ENCODE measurements at places on chromosomes 7 and 10.

DNA sequence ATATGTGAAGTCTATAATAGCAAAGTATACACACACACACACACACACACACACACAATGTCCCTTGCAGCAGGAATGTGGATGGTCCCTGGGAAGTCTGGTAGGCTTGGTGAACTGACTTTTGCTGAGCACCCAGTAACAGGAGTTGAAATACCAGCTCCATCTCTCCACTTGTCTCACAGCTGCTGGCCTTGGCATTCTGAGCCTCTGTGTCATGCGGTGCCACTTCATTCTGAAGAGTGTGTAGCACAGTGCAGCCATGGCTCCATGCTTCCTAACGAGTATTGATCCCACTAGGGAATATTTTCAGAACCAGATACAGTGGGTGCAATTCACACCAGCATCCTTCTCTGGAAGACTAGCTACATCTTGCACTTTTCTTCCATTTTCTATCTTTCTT lies 192.4 kb downstream of the ADARB2 start:
- DNase-seq = no peak

- DNase-seq = no peak
Observed at GRCh38 chr10:69223028-69223342, 2.9 kb downstream of the HKDC1 start.

DNA sequence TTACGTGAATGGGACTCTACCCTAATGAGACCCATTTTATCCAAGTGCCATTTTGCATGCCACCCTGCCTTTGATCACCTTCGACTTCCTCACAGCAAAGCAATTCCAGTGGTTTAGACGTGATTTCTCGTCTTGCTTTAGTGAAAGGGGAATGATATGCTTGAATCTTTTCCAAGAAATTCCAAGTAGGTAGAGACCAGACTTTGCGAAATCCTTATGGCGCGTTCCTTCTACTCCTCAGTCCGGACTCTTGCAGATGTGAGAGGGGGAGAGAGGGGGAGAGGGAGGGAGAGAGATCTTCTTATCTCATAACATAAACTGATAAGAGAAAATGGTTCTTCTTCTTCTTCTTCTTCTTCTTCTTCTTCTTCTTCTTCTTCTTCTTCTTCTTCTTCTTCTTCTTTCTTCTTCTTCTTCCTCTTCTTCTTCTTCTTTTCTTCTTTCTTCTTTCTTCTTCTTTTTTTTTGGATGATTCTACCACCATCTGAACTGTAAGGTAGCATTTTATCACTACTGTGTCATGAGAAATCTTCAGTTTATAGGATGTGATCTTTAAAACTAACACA lies 883 bp downstream of the SPAG6 start:
- DNase-seq = no peak

GRCh38 chr10:119079599-119080520 lies 757 bp downstream of the EIF3A start:
- peak; percentile 67 for DNase-seq

DNA sequence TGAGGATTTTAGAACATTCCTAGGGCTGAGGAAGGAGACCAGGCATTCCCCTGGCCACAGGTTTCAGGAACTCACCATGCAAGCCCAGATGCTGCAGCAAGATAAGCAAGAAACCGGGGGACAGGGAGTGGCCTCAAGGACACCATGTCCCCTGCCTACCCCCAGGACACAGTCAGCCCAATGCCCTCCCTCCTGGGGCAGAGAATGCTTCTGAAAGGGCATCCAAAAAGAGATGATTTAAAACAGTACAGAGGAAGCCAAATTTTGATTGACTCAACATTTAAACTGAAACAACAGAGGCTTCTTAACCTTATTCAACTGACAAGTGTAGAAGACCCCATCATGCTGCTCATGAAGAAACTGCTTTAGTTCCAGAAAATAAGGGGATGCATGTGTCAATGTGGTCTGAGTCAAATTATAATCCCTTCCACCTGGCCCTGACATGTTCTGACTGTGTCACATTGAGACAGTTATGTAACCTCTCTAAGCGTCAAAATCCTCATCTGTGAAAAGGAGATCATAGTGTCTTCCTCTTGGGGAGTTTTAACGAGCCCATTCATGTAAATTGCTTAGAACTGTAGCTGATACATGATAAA lies 60.0 kb downstream of the ICA1 start:
- DNase-seq = no peak

DNA sequence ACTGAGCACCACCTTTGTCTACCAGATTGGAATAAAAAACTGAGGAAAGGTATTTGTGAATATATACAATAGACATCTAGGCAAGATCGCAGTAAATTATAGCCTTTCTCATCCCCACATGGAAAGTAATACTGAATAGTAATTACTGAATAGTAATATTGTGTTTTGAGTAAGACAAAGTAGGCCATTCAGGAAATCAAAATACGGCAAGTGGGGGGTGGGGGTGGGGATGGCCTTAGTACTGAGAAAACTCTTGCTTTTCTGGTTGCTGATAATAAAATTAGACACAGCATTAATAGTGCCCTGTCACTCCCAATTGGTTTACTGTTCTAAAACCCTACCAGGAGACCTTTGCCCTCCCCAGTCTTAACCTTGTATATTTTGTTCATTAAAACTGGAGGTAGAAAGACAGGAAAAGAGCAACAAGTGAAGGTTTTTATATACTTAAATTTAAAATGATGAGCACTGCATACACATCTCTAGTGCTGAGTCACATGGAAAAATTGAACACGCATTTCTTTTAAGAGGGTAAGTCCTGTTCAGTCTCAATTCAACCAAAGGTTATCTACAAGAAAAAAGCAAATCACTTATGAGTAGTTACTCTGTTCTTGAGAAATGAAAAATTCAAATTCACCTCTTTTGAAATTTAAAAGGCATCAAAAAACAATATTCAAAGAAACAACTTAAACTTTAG lies 65.6 kb downstream of the IGF2BP3 start:
- DNase-seq = no peak

DNA sequence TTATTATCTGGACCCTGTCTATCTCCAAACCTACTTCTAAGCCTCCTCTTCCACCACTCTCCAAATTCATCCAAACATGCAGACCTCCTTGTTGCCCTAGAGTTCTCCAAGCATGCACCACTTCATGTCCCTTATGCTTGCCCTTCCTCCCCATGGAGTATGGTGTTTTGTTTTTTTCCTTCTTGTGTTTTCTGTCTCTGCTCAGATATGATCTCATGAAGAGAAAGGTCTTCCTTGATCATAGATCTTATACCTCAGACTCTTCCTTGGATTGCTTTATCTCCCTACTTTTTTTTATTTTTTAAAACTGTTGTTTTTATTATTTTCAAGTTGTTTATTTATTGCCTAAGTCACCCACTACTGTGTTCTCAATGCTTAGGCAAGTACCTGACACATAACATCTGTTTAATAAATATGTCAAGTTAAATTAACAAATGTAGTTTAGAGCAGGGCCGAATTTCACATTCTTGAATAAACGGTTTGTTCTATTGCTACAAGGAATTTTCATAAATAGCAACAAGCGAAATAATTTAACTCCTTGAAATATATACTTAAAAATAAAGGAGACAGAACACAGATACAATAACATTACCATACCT lies 84.5 kb downstream of the HGF start:
- DNase-seq = no peak

GRCh38 chr7:101161692-101162471 lies 3.5 kb downstream of the VGF start:
- no peak for DNase-seq

DNA sequence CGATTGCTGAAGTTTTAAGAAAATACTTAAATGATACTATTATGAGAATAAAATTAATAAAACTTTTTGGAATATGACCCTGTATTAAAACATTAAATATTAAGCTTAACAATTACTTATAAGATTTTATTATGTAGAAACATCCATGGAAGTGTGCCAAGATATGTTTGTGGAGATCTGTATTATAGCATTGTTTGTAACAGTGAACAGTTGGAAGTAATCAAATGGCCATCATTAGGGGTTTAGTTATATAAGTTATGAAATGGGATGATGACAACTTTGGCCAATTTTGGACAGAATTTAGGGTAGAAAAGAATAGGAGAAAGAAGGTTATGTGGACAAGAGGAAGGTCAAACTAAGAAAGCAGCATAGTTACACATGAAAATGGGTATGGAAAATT lies 88.0 kb downstream of the AKAP9 start:
- DNase-seq = no peak

- DNase-seq = no peak
Observed at GRCh38 chr7:113491305-113491704, 373.0 kb upstream of the SMIM30 start.

DNA sequence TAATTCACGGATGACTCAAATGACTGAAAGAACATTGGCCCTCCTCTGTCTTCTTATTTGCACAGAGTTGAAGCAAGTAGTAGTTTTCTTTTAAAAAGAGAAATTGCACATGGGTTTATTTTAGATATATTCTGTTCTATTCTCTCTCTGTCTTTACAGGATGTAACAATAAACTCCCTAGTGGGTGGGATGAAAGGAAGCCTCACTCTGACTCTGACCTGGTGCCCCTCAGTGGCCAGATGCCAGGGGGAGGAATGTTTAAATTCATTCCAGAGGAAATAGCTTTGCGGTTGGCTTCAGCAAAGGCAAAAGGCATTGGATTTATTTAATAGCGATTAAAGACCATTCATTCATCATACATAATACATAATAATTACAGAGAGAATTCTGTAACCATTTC lies 156.4 kb upstream of the MTPN start:
- no peak for DNase-seq

- DNase-seq = no peak
Observed at GRCh38 chr7:118418433-118418832, 193.9 kb downstream of the ANKRD7 start.

DNA sequence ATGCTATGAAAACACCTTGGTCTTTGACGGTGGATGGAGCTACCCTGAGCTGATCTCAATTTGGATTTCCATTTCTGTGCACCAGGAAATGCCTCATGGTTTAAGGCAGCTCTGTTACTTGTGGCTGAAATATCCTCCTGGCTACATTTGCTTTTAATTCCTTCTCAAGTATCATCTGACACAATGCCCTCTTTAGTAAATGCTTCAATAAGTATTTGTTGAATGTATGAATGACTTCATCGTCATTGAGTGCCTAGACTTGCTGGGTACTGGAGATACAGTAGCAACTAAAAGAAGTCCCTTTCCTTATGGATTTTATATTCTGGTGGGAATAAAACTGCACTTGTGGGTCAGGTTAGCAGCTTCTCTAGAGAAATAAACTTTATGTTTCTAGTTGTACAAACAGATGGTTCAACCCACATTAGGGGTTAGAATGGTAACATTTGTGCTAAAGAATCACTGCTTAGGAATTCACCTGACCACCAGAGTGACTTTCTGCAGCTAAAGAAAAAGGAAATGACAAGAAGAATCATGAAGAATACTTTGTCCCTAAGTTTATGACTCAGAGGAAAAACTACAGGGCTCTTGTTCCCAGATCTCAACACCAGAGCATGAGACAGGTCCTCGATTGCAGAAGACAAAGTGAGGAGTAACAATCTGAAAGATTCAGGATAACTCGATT lies 21.8 kb upstream of the SMNDC1 start:
- DNase-seq = no peak

DNA sequence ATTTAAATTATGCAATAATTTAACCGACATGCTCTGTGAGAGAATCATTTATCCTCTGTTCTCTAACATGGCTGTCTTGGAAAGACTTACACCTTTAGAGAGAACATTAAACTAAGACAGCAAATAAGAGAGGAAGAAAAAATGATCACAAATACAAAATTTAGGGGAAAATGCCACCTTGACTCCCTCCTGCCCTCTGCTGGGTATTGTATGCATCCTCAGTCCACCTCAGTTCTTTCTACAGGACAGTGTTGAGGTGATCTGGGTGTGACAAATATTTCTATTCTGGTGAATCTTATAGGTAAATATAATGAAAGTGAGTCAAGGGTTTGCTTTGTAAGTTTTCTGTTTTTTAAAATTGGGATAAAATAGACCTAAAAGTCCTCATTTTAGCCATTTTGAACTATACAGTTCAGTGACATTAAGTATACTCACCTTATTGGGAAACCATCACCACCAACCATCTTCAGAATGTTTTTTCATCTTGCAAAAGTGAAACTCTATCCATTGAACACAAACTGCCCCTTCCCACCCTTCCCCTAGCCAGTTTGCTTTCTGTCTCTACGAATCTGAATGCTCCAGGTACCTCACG lies 61.5 kb upstream of the ELMO1 start:
- no peak for DNase-seq

- no peak for DNase-seq
Observed at GRCh38 chr10:2866569-2866968, 200.8 kb upstream of the PFKP start.

DNA sequence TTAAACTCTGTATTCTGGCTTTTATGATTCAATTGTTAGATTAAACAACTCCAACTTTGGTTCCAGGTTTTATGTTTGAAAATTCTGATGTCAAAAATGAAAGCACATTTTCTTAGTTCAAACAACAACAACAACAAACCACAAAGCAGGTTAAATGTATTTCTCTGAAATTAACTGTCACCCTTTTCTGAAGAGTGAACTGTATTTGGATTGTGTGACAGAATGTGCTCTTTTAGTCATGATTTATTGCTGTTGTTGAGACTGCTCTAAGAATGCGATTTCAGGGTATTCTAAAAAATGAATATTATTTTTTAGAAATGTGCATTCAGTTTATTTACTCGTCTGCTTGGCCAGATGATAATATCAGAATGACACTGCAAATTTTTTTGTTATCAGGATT lies 144.1 kb downstream of the GNAI1 start:
- no peak for DNase-seq

DNA sequence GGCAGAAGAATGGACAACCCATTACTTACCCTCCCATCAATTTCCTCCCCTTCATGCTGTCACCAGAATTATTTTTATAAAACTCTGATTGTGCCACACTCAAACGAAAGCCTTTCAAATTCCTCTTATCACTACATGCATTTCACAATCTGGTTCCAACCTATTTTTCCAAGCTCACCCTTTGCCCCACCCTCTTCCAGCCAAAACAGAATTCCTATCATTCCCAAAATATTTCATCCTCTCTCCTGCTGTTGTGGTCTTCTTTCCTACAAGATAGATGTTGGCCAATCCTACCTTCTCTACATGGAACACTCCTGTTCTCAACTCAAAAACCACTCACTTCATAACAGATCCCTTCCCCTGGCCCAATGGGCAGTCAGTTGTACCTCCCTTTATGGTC lies 111.5 kb downstream of the ELAPOR2 start:
- no peak for DNase-seq

DNA sequence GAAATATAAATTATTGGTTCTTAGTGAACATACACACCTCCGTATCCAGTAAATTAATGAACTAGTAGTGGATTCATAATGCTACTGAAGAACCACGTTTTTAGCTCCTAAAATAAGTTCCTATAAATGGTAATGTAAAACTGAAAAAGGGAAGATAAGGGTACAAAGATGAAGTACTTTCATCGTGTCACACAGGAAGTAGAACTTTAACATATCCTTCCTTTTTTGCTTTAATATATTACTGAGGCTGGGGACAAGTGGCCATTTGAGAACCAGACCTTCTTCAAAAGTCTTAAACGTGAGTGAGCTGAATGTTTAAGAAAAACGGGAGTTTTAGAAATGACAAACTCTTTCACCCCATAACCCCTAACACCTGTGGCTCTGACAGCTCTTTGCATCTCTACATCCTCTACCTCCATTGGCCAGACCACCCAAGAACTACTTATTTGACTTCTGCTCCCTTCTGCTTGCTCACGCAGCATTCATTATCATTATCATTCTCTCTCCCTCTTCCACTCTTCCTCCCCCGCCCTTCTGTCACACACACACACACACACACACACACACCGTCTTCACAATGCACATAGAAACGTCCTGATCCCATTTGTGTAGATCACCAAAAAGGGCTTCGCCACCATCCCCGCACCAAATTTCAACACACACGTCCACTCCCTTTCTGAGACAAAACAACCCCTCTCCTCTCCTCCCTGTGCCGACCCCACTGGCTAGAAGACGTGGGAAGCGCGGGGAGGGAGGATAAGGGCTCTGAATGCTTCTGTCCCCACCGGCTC lies 677 bp downstream of the SKAP2 start:
- peak; percentile 15 for DNase-seq

All from activated T-helper 2 cell treated with anti-CD3 and anti-CD28 coated beads, Interferon-gamma antibody, Interleukin-2, Interleukin-4, amounts not matched to agents 10 μg/mL and 5 μg/mL and 100 μg/mL, durations not matched to agents 14 hours and 24 hours and 36 hours (primary cell).